ENCODE measurements at places on chromosomes 16 and 17. TPM values are rescaled to one million over a fixed set of nuclear protein-coding genes. Genes with fewer than 3 reads are reported as not detected.

DNA sequence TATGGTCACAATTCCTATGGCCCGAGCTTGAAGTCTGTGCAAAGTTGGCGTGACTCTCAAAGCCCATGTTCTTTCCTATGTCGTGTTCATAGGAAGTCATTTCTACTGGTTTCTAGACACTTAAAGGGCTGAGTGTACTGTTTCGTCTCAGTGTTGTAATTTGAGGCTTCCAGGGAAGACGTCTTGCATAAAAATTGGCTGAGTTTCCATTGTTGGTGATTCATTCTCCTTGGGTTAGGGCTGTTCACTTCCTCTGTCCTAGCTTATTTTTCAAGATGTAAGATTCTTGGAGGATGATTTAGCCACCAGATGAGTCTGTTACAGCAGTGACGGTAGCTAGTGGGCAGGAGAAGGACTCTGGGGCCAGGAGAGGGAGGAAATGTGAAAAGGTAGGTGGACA lies 43.1 kb downstream of the PIK3R5 start:
- peak; percentile 36 for DNase-seq
- no peaks in the 10 kb centered on the region for H3K27me3 ChIP-seq
- peak overlapping the region; percentile 89 for H3K27ac ChIP-seq
- H3K36me3 ChIP-seq = no peaks in the 10 kb centered on the region

- H3K36me3 ChIP-seq = no peaks in the 10 kb centered on the region
- no peak overlapping the region for H3K4me3 ChIP-seq
Measured at GRCh38 chr17:63139356-63139755, 173.3 kb downstream of the TANC2 start.

- H3K27ac ChIP-seq = no peak overlapping the region
- H3K4me3 ChIP-seq = no peak overlapping the region
- DNase-seq = no peak
- H3K36me3 ChIP-seq = no peaks in the 10 kb centered on the region
- H3K27me3 ChIP-seq = no peaks in the 10 kb centered on the region
- no peaks in the 10 kb centered on the region for H3K4me1 ChIP-seq
Measured at GRCh38 chr17:83131401-83132011, 52.1 kb downstream of the METRNL start.

DNA sequence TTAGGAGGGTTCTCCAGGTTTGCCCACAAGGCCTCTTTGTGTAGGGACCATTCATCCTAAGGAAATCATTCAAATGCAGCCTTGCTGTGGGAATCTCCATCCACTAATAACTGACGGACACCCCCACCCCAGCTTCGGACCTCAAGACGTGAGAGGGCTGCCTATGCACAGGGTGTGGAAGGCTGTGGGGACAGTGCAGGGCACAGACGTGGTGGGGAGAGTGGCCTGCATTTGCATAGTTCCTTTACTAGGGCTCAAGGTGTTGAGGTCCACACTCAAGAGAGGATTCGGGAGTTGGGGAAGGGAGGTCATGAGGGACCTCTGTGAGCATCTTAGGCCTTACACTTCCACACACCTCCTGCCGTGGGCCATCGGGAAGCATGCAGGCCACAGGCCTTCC lies 9.8 kb downstream of the DUSP3 start:
- H3K27ac ChIP-seq = no peak overlapping the region
- no peaks in the 10 kb centered on the region for H3K27me3 ChIP-seq
- no peak for DNase-seq

- H3K27me3 ChIP-seq = no peaks in the 10 kb centered on the region
- no peak overlapping the region for H3K27ac ChIP-seq
- H3K36me3 ChIP-seq = no peaks in the 10 kb centered on the region
Measured at GRCh38 chr17:80083136-80083661, 18.2 kb upstream of the GAA start.

The MAP2K6 gene
- total RNA-seq = 7.0 TPM

DNA sequence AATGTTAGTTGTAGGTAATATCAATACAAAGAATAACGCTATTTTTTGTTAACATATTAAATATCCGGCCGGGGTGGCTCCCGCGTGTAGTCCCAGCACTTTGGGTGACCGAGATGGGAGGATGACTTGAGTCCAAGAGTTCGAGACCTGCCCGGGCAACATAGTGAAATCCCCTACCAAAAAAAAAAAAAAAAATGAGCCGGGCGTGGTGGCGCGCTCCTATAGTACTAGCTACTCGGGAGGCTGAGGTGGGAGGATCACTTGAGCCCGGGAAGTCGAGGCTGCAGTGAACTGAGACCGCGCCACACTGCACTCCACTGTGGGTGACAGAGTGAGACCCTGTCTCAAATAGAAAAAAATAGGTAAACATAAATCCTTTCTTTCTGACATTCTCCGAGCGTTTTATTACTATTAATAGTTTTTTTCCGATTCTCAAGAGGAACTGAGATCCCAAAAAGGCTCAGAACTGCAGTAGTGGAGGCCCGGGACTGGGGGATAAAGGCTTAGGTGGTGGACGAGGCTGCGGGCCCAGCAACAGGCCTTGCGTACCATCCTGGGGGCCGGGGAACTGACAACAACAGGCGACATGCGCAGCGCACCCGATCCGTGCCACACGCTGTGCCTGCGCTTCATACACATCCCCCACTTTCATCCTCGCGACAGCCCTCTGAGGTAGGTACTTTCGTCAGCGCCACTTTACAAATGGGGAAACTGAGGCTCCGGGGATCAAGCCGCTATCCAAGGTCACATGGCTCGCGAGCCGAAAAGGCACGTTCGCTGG lies 919 bp downstream of the N4BP1 start:
- H3K36me3 ChIP-seq = no peaks in the 10 kb centered on the region
- DNase-seq = peak; percentile 41
- peaks cover 48% of the 10 kb centered on the region for H3K4me1 ChIP-seq
- H3K27ac ChIP-seq = no peak overlapping the region
- H3K27me3 ChIP-seq = no peaks in the 10 kb centered on the region
- peak overlapping the region; percentile 9 for H3K4me3 ChIP-seq

The GNGT2 gene
- total RNA-seq = 3.9 TPM

The ODAD4 gene
- 0.61 TPM for total RNA-seq

All from adrenal gland (tissue), 19 donors.